ENCODE measurements at places on chromosomes 5 and 9.

GRCh38 chr9:76603448-76603895 is 144.5 kb downstream of the GCNT1 start:
- no peak for DNase-seq

DNA sequence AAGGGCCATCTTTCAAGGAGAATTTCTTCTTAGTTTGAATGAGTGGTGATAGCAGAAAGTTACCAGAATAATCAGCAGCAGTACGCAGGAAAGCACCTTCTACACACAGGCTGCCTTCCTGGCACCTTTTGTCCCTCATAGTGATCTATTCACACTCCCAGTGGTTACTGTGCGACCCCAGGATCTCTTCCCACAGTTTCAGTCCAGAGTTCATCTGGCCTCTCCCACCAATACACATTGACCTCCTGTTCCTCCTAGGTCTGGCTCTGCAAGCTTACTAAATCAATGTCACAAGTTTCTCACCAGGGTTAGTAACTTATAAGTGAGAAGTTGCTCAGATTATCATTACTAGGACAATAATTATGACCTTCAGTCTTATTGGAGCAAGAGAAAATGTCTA is 99.1 kb upstream of the PIK3R1 start:
- no peak for DNase-seq

GRCh38 chr9:120186276-120186675 is 393.7 kb downstream of the CDK5RAP2 start:
- DNase-seq: no peak

- no peak for DNase-seq
Observed at GRCh38 chr9:128969491-128969890, 22.0 kb downstream of the NUP188 start.

GRCh38 chr5:127313847-127314473 is 23.4 kb downstream of the MEGF10 start:
- DNase-seq: no peak

- DNase-seq: no peak
Observed at GRCh38 chr9:69697475-69697874, 25.3 kb upstream of the APBA1 start.

DNA sequence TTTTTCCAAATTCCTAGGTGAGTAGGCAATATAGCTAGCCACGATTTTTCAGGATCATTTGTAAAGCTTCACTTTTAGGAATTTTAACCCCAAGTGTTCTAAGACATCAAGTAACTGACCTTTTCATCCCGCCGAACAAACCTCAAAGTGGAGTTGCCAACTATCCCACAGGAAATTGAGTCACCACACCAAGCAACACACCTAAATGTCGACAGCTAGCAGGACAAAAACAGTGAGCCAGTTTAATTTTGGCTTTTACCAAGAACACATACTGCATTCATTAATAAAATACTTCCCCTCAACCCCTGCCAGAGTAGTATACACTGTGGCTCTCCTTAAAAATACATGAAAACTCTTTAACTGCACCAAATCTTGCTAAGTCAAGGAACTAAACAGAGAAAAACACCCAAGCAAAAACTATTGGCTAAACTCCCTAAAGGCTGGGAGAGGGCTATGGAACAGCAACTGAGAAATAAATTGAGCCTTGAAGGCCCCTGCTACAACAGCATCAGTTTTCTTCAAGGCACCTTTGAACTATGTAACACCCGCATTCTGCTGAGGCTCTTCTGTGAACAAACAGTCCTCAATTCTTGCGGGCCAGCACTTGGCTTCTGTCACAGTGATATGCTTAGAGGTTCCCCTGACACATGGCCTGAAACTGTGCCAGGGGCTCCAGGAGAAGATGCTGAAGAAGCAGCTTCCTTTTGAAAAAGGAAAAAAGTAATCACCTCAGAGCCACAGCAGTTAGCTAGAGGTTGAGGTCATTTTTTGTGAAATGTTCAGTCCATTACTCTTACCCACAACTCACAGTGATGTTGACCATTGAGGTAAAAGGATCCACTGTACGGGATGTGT is 459.6 kb downstream of the RAB3C start:
- DNase-seq: no peak

- no peak for DNase-seq
Observed at GRCh38 chr9:120944434-120944843, 17.8 kb upstream of the TRAF1 start.

DNA sequence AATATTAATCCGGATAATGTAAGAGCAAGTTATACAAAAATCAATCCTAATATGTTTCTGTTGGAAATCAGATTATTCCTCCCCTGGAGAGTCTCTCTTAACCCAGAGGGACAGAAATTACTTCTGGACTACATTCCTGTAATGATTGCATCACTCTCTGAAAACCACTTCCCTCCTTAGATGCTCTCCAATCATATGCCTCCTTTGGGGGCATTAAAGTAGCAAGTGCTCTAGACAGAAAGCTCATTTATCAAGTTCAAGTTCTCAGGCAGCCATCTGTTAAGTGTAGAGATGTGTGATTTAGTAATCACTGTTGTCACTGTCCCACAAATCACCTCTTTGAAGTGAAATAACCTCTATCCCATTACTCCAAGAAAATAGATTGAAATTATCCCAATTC is 247.1 kb downstream of the SLCO4C1 start:
- DNase-seq: peak; percentile 61

DNA sequence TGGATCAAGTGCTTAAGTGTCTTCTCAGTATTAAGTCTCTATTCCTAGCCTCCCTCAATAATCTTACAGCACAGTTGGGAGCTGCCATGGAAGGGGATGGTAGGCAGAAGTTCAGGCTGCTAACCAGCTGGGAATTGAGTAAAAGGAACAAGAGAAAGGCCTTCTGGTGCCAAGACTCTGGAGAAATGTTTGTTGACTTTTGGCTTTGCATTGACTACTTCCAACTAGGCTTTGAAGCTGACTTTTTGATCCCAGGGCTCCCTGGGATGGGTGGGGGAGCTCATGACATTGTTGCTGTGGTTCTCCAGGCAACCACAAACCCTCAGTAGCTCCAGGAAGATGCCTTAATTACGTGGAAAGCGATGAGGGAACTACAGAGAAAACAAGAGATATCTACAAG is 85.2 kb upstream of the HTR4 start:
- DNase-seq: no peak

Measured in DMS 273 treated with DMSO at 0.1 percent for 48 hours (cell line).